T-cell (primary cell): ENCODE measurements at places on chromosomes 6 and 20. TPM values are rescaled to one million over a fixed set of nuclear protein-coding genes. Genes with fewer than 3 reads are reported as not detected.

- no peak for DNase-seq
These were observed 42.4 kb upstream of the ADGRF4 start for GRCh38 chr6:47655719-47656595.

GRCh38 chr20:15675813-15676484 is 897.3 kb downstream of the KIF16B start:
- DNase-seq: no peak

NR2E1 gene
- total RNA-seq: not detected

BIRC7 gene
- total RNA-seq: not detected

DNA sequence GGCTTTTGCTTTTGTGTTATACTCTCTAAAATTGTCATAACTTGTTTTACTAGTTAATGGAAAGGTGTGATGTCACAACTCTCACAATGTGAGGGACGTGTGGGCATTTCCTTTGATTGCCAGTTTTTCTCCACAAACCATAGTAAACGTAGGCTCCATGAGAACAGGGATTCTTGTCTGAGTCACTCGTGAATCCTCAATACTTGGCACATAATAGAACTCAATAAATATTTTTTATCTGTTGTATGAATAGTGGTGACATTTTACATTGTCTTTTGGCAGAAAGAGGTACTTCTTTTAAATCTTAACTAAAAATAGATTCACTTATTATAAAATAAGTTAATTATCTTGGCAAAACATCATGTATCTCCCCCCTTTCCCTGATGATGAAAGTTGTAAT is 69.0 kb upstream of the CNKSR3 start:
- no peak for DNase-seq

GRCh38 chr6:26646074-26646473 is 13.5 kb downstream of the ZNF322 start:
- no peak for DNase-seq
